GM12878 (cell line): ENCODE measurements at places on chromosomes 3 and 15.

- H3K27me3 ChIP-seq = no peaks in the 10 kb centered on the region
- no peak overlapping the region for H3K27ac ChIP-seq
- DNase-seq = no peak
- no peaks in the 10 kb centered on the region for H3K36me3 ChIP-seq
- H3K4me1 ChIP-seq = peaks cover 4% of the 10 kb centered on the region; the same call in 1 of the 2 replicates
Measured at GRCh38 chr3:63874769-63875168, 11.1 kb downstream of the ATXN7 start.

GRCh38 chr3:125054062-125054448 lies 1.7 kb downstream of the HEG1 start:
- no peaks in the 10 kb centered on the region for H3K27me3 ChIP-seq
- peak overlapping the region; percentile 81 for H3K27ac ChIP-seq
- H3K36me3 ChIP-seq = no peaks in the 10 kb centered on the region
- peaks cover 26% of the 10 kb centered on the region for H3K4me1 ChIP-seq

GRCh38 chr15:48616216-48616615 lies 29.3 kb downstream of the FBN1 start:
- no peaks in the 10 kb centered on the region for H3K36me3 ChIP-seq
- H3K4me3 ChIP-seq = no peak overlapping the region
- no peak overlapping the region for H3K27ac ChIP-seq
- H3K4me1 ChIP-seq = no peaks in the 10 kb centered on the region
- no peak for DNase-seq

DNA sequence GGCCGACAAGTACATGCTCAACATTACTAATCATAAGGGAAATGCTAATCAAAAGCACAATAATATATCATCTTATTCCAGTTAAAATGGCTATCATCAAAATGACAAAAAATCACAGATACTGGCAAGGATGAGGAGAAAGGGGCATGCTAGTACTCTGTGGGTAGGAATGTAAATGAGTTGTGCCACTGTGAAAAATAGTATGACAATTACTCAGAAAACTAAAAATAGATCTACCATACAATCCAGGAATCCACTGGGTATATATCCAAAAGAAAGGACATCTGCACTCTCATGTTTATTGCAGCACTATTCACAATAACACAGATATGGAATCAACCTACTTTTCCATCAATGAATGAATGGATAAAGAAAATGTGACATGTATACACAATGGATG lies 1256.5 kb downstream of the SI start:
- DNase-seq = no peak
- H3K36me3 ChIP-seq = no peaks in the 10 kb centered on the region
- no peaks in the 10 kb centered on the region for H3K4me1 ChIP-seq
- H3K27me3 ChIP-seq = no peaks in the 10 kb centered on the region

DNA sequence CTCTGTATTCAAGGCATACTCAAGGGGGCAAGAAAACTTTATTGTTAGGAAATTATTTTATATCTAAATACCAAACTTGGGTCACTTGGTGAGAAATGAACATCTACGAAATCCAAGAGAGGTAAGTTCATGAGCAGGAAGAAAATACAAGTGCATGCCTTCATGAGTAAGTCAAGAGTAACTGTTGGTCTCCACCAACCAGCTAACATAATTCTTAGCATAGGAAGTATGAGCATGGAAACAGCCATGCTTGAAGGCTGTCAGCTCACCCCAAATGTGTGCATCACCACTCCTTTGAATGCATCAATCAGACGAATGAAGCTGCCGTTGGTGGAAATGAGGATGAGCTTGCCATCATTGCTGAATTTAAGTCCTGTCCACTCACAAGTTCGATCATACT lies 13.9 kb downstream of the PPM1M start:
- H3K4me1 ChIP-seq = peaks cover 6% of the 10 kb centered on the region
- H3K36me3 ChIP-seq = peaks cover 50% of the 10 kb centered on the region
- no peak overlapping the region for H3K27ac ChIP-seq
- H3K4me3 ChIP-seq = no peak overlapping the region
